Activated B cell treated with CpG ODN at 0.5 μM for 24 hours (primary cell): ENCODE measurements at places on chromosomes 7 and 10.

DNA sequence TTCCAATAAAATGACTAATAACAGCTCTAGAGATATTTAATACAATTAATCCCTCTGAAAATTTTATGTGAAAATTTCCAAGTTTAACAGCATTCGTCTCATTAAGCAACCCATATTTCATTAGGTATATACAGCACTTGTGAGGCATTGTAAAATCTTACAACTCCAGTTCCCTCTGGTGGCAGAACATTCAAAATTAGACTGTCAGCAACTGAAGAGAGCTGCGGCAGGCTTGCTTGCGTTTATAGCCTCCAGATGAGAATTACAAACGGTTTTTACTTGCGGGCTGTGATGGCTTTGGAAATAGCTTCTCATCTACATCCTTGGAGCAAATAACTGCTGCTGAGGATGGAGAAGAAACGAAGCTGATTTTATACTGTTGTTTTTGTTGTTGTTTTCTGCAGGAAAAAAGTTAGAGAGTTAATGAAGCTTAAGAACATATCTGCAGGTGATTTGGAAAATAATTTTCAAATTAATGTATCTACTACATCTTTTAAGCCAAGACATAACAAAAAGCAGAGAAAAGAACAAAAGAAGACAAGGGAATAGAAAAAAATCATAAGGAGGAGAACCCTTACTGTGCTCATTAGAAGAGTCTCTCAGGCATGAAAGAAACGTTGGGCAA is 171.3 kb downstream of the MAGI2 start:
- DNase-seq, result no peak

GRCh38 chr7:5218564-5219360 is 28.7 kb downstream of the WIPI2 start:
- peak; percentile 52 for DNase-seq

DNA sequence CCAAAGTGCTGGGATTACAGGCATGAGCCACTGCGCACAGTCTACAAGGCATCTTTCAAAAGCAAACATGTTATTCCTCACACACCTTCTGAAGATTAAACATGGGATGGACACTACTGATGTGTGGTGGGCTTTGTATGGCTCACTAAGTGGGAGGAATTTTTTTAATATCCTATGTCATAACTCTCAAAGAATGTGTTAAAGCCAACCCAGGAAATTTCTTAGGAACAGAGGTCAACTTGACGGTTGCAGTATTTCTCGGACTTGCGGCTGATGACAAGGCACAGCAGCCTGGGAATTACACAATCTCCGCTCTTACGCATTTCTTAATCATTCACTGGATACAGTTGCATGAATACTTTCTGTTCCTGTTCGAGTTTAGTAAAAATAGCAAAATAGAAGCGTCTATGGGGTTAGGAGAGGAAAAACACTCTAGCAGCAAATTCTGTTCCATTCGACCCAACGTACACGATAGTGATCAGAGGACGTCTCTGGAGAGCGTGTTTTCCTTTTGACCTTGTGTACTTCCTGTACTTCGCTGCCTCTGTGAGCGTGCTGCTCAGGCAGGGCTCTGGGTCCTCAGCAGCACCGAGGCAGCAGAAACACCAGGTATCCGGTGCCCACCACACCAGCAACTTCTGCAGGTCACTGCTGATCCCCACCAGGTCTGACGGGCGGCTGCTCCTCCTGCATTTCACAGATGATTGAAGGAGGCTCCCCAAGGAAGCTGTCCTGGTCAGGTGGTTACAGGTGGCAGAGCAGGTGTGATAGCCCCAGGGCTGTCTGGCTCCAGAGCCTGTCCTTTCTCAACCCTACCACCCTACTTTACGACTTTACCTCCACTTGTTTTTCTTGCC is 26.4 kb upstream of the SRGN start:
- DNase-seq, result no peak

DNA sequence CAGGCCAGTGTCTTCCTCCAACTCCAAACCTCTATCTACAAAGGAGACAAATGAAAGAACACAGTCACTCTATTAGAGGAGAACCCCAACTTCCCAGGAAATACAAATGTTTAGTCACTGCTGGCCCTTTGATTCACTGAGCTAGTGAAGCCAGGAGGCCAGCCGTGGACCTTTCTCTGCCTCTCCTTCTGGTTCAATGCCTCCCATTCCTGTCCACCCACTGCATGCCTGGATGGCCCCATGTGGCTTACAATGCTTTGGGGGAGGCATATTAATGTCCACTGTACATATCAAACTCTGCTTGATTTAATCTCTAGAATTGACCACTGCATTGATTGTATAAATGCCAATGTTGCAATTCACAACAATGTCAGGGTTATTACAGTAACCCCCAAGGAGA is 687.3 kb downstream of the KCNMA1 start:
- no peak for DNase-seq

DNA sequence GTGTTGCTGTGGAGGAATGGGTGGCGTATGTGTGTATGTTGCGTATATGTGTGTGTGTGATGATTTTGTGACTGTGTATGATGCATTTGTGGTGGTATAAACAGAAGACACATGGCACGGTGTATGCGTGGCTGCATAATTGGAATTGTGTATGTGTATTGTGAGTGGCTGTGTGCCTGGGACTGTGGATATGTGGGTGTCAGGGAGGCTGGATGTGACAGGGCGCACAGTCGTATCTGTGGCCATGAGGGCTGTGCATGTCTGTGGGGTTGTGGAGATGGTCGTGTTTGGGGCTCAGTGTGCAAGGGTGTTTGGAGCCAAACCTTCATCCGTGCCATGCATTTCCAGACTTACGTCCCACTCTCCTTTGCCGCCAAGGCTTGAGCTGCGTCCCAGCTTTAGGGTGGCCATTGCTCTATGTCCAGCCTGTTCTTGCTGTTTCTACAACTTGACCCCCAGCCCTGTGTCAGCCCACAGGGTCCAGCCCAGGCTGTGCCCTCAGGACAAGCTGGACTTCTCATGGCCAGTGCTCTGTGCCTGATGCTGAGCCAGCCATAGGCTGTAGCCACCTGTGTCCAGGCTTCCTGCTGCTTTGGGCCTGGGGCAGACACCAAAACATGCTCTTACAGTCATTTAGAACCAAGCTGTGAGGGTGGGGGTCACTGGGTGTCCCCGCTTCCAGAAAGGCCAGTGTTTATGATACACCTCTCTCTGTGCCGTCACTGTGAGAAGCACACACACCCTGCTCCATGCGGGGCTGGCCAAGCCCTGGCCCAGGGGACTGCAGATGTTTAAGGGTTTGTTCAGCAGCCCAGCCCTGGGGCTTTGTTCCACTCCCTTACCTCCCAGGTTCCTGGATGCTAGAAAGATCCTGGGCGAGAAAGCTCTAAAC is 127.6 kb downstream of the NEURL1 start:
- DNase-seq, result no peak

- DNase-seq, result no peak
Observed at GRCh38 chr7:85535974-85536729, 349.3 kb upstream of the SEMA3D start.

DNA sequence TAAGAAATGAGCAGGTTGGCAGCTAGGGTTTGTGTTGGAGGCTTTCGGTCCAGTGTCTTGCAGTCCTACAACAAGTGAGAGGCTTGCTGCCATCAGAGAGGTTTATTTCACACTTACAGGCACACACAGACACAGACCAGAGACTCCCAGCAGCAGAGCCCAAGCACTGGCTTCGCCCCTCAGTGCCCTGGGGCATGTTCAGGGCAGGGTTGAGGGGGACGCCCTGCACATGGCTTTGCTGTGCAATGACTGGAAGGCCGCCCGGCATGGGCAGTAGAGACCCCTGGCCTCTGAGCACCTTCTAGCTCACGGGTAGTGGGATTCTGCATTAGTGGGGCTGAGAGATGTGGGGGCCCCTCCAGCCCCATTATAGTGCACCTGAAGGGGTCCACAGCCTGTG is 3.8 kb downstream of the SPRN start:
- no peak for DNase-seq

DNA sequence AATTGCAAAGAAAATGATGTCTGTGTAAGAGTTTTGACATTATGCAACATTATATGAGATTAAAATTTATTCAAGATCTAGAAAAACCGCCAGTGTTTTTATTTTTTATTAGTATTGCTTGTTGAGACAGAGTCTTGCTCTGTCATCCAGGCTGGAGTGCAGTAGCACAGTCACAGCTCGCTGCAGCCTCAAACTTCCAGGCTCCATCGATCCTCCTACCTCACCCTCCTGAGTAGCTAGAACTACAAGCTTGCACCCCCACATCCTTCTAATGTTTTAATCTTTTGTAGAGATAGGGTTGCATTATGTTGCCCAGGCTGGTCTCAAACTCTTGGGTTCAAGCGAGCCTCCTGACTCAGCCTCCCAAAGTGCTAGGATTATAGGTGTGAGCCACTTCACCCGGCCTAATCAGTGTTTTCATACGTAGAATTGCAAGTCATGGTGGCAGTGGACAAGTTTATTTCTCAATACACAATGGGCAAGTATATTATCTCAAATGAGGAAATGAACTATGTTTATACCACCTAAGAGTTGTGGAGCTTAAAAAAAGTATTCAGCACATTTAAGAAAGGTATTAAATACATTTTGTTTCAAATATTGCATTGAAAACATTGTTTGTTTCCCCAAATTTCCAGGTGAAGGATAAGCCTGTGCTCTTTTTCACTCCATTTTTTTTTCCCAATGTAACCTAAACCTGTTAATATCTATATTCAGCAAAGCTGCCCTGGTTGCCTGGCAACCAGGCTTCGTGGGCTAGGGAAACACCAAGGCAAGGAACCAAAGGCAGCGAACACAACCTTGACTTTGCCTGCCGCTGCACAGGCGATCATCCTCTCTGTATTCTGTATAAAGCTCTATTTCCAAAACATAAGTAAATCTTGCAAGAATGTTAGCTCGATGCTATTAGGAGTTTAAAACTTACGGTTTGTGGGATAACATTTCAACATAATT is 163.9 kb downstream of the CACNB2 start:
- DNase-seq, result no peak

DNA sequence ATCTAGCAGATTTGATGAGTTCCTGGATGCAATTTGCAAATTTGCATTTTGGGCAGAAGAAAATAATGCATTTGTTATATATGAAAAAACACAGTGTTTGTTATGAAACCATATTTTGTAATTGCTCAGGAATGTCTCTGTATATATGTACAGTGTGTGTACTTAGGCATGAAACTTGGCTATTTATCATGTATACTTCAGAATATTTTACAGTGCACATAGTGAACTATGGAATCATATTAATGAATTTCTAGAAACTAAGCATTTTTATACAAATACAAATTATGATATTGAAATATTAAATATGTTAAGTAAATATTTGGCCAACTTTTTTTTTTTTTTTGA is 107.5 kb downstream of the TWIST1 start:
- no peak for DNase-seq

GRCh38 chr7:18815261-18815960 is 302.0 kb downstream of the TWIST1 start:
- DNase-seq, result no peak
